ENCODE measurements at places on chromosomes 16 and 17.

DNA sequence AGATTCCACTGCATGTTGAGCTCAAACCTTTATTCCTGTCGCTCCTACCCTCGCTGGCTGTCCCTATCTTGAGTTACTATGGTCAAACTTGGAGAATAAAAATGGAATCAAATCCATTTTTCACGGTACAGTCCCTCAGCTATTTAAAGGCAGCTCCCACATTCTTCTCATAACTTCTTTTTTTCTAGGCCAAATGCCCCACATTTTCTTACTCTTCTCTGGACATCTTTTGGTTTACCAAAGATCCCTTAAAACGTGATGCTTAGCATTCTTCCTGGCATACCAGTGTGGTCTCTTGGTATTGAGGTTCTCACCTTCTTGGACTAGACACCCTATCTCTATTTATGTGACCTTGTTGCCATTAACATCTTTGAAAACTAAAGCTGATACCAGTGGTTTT lies 48.3 kb upstream of the MAF start:
- no peak for DNase-seq

DNA sequence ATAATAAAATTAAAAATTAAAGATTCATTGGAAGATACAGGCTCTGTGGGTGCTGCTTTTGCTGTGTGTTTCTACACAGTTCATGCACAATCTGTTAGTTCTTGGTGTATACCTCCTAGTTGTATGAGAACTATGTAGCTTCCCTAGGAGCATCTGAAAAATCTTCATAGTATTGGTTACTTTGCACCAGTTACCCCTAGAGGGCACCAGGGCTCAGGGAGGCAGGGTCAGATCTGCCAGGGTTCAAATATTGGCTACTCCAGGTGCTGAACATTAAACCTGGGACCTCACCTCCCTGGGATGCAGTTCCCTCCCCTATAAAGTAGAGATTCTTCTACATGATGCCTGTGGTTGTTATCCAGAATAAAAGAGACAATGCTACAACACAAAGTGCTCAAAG lies 583.0 kb upstream of the CDH11 start:
- no peak for DNase-seq

GRCh38 chr17:8294361-8294760 lies 839 bp downstream of the SLC25A35 start:
- DNase-seq: no peak

DNA sequence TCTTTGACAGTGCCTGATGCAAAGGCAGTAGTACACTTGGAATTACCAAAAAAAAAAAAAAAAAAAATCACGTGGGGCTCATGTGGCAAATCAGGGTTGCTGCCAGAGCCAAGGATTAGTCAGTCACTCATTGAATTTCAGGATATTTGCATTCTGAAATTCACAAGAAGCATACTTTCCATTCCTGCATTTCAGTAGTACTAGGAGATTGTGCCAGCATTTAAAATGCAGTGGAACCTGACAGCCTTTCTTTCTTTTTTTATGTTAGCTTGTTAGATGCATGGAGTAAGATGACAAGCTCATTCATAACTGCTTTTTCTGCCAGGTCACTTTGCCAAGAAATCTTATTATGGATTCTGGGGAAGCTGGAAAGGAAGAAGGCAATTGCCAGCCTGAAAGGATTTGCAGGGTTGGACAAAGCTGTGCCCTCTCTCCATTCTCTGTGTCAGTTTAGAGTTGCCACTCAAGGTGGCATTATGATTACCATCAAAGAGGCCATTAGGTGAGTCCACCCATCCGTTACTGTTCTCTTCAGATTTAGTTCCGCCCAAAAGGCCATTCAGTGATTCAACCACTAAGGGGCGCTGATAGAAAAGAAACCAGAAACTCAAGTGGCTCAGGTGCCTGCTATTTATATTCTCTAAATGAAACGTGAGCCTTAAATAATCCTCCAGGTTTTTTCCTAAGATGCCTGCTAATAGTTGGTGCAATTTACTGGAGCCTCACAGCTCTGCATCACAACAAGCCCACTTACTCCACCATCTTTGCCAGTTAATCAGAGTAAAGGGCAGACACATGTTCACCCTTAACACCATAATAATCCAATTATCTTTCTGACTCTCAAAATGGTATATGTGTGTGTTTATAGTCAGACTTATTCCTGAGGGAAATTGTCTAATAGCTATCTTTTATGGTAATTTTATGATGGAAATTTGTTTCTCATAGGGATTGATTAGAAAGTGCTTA lies 59.0 kb downstream of the TANGO6 start:
- peak; percentile 40 for DNase-seq

DNA sequence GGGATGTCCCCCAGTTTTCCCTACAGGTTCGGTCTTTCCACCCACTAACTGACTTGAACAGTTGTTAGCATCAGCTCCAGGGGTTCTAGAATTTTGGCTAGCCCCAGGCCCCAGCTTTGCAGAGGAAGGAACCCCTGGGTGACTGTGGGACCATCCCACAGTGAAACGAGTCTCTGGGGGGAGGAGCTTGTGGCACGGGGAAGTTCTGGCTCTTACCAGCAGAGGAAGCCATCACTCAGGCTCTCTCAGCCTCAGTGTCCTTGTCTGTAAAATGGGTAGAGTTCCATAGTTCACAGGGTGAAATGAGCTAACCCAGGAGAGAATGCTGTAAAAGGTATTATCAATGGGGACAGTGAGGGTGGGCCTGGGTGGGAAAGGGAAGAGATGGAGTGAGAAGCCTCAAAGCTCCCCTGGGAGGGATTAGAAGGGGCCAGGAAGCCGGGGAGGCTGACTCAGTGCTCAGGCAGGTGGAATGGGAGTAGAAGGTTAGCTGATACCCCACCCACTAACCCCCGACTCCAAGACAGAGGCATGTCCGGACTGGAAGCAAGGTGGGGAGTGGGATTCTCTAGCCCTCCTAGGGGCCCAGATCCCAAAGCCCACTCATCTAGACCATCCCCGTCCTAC lies 30.9 kb upstream of the CDC42EP4 start:
- no peak for DNase-seq

- DNase-seq: peak; percentile 51
Measured at GRCh38 chr17:10295728-10296343, 77.0 kb downstream of the MYH13 start.

DNA sequence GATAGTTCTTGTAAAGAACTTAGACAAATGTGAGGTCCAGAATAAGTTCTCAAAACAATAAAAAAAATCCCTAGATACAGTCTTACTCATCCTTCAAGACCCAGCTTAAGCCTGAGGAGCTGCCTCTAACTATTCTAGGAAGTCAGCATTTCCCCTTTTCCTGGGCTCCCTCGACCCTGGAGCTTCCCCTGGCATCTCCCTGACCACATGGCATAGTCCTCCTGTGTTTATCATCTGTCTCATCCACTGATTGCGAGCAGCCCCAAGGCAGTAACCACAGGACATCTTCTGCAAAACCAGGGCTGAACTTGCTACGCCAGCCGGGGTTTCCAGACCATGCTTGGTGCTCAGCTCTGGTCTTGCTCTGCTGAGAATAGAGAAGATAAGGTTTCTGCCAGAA lies 36.7 kb upstream of the NLRP1 start:
- DNase-seq: no peak

DNA sequence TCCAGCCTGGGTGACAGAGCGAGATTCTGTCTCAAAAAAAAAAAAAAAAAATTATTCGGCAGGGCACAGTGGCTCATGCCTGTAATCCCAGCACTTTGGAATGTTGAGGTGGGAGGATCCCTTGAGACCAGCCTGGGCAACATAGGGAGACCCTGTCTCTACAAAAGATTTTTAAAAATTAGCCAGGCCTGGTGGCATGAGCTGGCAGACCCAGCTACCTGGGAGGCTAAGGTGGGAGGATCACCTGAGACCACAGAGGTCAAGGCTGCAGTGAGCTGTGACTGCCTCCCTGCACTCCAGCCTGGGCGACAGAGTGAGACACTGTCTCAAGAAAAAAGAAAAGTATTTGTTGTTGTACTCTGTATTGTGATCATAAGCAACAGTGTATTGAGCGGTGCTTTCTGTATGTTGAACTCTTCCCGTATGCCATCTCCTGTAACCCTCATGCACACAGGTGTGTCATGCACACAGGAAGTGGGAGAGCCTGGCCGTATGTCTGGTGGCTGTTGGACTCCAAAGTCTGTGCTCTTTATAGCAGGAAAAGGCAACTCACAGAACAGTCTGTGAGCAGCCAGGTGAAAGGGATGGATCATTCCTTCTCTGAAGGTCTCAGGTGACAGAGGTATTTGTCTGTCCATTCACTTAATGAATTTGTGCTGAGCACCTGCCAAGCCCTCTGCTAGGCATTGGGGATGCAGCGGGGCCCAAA lies 17.1 kb downstream of the CDH1 start:
- no peak for DNase-seq

GRCh38 chr16:3020604-3021448 lies 658 bp downstream of the TNFRSF12A start:
- peak; percentile 52 for DNase-seq

DNA sequence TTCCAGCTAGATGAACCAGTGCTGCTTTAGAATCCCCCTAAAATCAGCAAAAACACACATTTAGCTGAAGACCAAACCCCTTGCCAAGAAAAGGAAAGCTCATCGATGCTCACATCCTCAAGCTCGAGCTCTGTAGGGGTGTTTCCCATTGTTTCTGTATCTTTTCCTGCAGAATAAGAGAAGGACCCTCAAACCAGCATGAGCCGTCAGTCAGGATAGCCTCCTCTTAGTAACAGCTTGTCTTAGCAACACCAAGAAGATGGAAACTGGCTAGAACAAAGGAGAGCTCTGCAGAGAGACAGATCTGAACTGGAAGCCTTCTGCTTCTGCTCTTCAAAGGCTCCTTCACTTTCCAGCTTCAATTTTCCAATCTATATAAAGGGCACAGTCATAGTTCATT lies 32.0 kb downstream of the VAT1L start:
- no peak for DNase-seq

DNA sequence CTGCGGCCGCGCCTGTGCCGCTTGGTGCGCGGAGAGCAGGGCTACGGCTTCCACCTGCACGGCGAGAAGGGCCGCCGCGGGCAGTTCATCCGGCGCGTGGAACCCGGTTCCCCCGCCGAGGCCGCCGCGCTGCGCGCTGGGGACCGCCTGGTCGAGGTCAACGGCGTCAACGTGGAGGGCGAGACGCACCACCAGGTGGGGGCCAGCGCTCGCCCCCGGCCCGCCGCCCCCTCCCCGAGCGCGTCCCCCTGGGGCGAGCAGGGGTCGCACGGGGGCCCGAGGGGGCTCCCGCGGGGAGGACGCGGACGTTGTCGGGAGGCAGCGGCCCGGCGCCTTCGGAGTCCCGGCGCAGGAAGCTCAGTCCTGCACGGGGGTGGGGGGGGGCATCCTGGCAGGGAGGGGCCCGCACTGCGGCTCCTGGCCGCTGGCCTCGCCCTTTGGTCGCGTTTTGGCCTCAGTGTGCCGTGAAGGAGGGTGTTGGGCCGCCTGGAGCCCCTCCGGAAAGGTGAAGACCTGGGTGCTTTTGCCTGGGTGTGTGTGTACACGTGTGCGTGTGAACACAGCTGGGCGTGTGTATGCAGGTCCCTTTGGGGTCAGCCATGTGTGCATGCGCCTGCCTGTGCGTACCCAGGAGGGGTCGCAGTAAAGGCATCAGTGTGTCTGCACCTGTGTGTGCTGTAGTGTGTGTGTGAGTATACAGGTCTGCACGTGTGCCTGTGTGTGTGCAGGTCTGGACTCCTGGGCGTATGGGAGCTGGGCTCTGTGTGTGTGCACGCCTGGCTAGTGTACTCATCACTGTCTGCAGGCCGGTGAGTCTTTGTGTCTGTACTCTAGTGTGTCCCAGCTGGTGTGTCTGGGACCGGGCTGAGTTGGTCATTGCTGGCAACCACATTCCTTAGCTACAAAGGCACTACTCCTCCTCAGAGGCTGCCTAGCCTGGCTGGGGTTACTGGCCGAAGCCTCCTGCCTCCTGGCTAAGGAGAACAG lies 615 bp downstream of the NHERF2 start:
- DNase-seq: no peak

- DNase-seq: no peak
Measured at GRCh38 chr17:10836966-10837590, 809 bp downstream of the PIRT start.

GRCh38 chr16:84308120-84308519 lies 13.4 kb downstream of the WFDC1 start:
- DNase-seq: no peak

DNA sequence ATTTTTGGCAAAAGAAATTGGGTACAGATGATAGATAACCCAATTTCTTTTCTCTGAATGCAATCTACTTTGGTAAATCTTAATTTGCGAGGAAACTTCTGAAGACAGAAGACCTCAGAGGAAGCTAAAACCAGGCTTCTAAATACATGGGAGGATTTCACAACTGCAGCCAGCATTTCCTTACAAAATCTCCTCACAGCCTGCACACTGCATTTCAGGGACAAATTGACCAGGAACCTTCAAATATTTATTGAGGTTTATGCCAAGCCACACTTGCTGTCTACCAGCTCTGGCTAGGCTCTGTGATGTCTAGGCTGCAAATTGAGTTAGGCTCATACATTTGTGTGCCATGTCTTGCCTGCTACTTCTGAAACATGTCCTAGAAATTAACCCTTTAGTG lies 167.3 kb upstream of the CDH5 start:
- DNase-seq: no peak

- no peak for DNase-seq
Measured at GRCh38 chr16:1502092-1503004, 9.2 kb downstream of the TELO2 start.

DNA sequence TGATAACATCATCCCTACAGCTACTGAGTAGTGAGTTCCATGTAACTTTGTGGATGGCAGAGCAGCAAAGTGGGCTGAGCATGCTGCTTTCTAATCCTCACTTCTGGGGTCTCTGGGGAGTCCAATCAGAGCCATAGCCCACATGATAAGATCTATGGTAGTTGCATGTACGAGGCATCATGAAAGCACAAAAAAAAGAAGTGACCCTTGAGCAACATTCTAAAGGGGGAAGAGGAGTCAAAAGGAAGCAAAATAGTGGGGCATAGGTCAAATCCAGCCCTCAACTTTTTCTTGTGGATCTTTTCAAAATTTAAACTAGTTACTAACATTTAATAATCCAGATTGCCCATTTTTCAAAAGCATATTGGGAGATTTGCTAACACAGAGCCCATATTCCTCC lies 208.5 kb upstream of the TOX3 start:
- no peak for DNase-seq

DNA sequence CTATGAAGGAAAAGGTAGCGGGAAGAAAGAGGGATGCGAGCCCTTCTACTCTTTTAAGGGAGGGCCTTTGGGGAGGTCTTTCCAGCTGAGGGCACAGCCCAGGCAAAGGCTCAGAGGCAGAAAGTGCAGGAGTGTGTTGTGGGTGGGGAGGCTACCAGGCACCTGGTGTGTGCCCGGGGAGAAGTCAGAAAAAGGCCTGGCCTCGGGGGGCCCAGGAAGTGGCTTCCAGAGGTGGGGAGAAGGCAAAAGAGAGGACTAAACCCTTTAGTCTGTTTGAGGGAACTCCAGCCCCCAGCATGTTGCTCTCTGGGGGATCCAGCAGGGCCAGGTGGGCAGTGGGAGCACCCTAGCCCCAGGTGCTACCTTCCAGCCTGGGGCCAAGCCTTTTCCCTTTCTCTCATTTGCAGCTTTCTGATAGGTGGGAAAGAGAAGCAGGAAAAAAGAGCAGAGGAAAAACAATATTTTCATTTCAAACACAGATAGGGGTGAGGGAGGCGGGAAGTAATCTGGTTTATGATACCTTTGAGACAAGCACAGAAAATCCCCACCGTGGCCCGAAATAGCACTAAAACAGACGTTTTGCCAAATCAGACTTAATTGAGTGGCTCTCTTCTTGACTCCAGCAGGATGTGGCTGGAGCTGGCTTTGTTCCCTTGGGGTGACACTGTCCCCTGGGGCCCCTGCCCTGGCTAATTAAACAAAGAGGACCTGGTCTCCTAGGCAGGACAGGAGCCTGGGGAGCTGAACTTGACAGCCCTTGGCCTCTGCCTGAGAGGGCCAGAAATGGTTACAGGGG lies 10.4 kb downstream of the RAI1 start:
- DNase-seq: no peak

GRCh38 chr16:21590287-21590686 lies 9.1 kb upstream of the METTL9 start:
- DNase-seq: no peak

Measured in activated CD8-positive, alpha-beta T cell treated with anti-CD3 and anti-CD28 coated beads, Interleukin-2, amount 10 ng/mL, durations not matched to agents 7 days and 5 days (primary cell).